Thyroid gland (tissue), 4 donors: ENCODE measurements at places on chromosomes 2 and 18. TPM values are rescaled to one million over a fixed set of nuclear protein-coding genes. Genes with fewer than 3 reads are reported as not detected.

GRCh38 chr2:120847700-120848321 lies 112.1 kb downstream of the GLI2 start:
- DNase-seq, result no peak

DNA sequence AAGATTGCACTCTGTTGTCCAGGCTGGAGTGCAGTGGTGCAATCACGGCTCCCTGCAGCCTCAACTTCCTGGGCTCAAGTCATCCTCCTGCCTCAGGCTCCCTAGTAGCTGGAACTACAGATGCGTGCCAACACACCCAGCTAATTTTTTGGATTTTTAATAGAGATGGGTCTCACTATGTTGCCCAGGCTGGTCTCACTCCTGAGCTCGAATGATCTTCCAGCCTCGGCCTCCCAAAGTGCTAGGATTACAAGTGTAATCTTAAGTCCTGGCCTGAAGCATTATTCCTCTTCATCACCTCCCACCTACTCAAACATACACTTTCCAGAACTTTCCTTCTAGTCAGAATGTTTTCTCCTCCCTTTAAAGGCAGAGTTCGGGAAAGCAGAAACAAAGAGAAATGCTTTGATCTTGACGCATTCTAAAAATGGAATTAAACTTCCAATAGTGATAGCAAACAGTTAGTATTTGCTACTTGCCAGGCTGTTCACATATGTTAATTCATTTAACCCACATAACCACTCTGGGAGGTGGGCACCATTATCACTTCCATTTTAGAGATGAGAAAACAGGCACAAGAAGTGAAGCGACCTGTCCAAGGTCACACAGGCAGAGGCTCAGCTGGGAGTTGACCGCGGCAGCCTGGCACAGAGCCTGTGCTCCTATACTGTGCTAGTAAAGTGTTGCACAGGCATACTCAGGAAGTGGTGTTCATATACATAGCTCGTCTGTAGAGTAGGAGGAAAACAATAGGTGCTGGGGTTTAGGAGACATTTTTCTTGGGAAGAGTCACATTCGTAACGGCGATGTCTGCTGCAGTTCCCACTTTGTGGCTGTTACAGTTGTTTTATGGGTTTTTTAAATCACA lies 24.6 kb downstream of the TEX44 start:
- no peak for DNase-seq

- DNase-seq, result no peak
These were observed 150.6 kb downstream of the AGPS start for GRCh38 chr2:177543007-177543760.

DNA sequence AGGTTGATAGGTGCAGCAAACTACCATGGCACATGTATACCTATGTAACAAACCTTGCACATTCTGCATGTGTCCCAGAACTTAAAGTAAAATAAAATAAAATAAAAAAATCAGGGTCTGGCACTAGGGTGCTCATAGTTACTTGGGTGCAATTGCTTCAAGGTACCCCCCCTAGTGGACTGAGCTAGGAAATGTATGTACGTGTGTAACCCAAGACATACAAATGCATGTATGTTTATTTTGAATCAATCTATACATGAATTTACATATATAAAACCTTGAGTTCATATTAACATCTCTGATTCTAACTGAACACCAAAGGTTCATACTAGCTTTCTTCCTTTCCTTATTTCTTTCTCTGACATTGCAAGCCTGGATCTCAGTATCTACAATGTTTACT lies 51.5 kb downstream of the USP37 start:
- DNase-seq, result no peak

DNA sequence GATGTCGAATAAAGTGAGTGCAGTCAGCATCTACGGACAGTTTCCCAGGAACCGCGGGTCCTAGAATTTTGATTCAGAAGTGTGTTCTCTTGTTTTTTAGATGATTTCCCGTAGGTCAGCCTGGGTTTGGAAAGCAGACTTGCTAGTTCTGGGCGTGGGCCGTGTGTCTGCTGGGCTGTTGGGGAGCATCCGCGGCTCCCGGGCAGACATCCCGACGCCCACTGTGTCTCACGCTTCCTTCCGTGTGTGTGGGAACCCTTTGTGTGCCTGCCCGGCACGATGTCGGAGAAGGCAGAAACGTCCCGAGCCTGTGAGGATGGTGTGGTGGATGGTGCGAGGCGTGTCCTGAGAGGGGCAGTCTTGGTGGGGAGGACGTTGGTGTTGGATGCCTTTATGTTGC lies 18.4 kb downstream of the CTDP1 start:
- DNase-seq, result no peak

GRCh38 chr2:80231421-80231820 lies 73.1 kb downstream of the LRRTM1 start:
- DNase-seq, result no peak

GRCh38 chr2:41954304-41955291 lies 93.2 kb upstream of the PKDCC start:
- DNase-seq, result no peak

- no peak for DNase-seq
These were observed 153.6 kb upstream of the EPC2 start for GRCh38 chr2:148490840-148491439.

DNA sequence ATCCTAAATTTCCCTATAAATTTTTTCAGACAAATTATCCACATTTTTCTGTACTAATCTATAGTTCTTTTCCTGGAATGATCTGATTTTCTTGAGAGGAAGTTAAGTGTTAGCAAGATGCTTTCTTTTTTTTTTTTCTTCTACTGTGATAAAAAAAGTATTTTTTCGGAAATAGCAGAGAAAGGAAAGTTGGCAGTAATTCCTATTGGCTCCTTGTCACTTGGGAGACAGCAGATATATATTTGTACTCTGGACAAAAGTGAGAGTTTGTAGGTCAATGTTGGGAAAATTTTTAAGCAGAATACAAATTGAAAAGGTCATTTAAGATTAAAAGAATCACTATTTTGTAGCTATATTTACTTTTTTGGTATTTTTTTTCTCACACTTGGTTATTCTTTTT lies 635.7 kb upstream of the NRXN1 start:
- DNase-seq, result no peak

DNA sequence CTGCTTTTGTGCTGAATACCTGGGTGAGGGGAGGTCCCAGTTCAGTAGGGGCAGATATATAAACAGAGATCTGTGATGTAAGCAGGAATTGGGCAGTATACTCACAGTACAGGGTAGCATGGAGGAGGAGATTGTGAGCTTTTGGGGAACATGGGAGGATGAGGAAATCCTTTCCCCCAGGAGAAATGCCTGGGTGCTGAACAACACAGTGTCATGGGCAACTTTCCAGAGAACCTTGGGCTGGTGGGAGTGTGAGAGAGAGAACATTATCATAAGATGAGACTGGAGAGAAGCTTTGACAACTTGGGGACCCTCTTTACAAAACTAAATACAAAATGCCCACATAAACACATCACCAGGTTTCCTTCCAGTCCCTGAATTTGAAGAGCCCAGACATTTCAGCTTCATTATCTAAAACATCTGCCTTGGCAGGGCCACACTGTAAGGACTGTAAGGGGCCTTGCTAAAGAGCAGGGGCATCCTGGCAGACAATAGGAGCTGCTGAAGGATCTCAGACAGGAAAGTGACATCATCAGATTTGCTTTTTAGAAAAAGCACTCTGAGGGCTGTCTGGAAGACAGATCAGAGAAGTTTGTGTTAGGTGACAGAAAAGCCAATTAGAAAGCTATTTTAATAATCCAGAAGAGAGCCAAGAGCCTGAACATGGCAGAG lies 303.1 kb upstream of the FBXO11 start:
- no peak for DNase-seq

DNA sequence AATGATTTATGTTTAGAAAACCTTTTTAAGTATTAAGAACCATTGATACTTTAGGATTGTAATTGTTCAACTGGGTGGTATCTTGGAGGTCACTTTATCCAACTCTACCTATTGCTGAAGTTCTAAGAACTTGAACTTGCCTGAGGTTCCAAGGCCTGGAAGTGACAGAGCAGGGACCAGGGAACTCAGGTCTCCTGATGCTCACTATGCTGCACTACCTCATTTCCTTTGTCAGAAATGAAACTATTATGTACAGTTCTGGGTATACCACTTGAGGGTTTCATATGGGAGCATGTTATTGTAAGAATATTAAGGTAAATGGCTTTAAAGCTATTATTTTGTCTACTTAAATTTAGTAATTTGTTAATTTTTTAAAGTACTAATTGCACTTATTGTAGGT lies 3.0 kb downstream of the MBD5 start:
- DNase-seq, result no peak

DNA sequence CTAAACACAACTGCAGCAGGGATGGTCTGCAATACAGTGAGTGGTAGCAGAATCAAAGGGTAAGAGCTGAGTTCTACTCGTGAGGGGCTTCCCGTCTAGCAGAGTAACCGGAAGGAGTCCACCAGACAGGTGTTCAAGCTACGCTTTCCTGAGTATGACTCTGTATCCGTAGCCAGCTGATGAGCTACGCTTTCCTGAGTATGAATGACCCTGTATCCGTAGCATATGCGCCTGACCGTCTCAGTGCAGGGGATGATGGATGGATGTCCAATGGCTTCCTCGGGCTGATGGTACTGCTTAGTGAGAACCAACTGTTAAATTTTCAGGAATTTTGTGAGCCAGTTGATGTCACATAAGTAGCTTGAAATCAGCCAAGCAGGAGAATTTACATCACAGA lies 244.1 kb upstream of the MYT1L start:
- DNase-seq, result no peak

DNA sequence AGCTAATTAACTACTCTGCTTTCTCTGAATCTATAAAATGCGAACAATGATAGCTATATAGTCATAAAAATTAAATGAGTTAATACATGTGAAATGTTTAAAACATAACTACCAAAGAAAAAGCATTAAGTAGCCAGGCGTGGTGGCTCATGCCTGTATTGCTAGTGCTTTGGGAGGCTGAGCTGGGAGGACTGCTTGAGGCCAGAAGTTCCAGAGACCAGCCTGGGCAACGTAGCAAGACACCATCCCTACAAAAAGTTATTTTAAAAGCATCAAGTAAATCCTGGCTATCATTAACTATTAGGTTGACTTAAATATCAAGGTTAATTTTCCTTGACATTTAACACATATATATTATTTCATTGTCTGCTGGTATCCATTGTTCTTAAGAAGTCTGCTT lies 152.4 kb downstream of the NBAS start:
- DNase-seq, result no peak

DNA sequence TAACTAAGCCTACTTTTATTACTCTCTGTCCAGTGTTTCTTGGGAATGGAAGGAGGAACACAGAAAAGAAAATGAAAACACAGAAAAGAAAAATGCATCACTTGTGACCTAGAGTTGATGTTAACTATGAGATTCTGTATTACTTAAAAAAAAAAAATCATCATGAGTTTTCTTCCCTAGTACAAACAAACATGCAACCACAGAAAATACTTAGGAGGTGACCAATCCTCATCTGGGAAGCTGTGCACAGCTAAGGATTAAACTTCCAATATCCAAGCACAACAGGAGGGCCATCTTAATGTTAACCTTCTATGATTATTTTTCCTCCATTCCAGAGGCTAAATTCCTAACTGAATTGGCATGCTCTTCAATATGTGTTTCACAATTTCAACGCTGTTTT lies 1140.4 kb downstream of the LRP1B start:
- DNase-seq, result no peak

DNA sequence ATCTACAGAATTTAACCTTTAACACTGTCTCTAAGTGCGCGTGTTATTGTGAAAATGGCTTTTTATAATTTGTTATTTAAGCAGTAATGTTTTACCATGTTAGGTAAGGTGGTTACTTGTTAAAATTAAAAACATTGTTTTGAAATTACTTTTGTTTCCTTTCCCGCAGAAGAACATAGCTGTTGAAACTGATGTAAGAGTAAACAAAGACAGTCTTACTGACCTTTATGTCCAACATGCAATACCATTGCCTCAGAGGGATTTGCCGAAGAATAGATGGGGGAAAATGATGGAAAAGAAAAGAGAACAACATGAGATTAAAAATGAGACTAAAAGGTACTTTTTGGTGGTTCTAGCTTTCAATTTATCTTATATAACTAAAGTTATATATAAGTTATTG lies 2.1 kb downstream of the C2orf49 start:
- DNase-seq, result no peak

- no peak for DNase-seq
These were observed 869 bp downstream of the STARD7 start for GRCh38 chr2:96207774-96208142.

DNA sequence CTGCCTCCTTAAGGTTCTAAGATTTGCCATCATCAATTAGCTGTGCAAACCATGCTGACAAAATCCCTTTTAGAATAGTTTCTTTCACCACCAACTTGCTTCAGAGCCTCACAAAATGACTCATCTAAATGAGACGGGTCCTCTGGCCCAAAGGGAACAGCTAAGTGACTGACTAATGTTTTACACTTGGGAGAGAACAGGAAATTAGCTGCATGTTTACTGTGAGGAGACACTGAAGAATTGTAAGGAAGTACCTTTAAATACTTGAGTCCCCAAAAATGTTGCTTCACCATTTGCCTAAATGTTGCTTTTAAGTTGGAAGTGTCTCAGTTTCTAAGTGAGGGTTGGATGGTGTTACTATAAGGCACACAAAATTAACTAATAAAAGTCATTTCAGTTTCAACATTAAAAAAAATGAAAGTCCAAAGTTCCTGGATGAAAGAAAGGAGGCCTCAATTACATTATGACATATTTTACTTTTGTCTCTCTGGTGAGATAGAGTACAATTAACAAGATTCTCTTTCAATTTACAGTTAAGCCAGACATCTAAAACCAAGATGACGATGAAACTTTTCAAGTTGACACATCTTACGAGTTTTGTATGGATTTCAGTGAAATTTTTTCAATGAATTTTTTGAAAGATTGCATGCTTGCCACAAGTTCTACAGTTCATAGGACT lies 229.1 kb upstream of the FN1 start:
- no peak for DNase-seq

GRCh38 chr2:110883406-110883805 lies 151.0 kb downstream of the ACOXL start:
- DNase-seq, result no peak

DNA sequence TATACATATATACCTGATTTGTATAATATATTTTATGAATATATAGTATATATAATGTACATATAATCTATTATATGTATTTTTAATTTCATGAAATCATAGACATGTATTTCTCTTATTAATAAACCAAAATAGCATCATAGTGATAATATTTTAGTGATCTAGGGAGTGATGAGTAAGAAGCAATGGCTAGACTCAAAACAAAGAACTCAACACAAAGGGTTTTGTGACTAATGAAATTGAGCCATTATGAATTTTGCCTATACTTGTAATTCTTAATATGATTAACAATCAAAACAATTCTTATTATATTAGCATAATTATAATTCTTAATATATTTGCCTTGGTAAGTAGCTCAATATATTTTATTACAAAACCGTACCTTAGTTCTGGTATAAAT lies 1614.1 kb upstream of the TMEFF2 start:
- no peak for DNase-seq

GRCh38 chr2:132415915-132416722 lies 486 bp upstream of the GPR39 start:
- peak; percentile 90 for DNase-seq

GRCh38 chr2:224433442-224433841 lies 31.5 kb upstream of the FAM124B start:
- DNase-seq, result no peak

- no peak for DNase-seq
These were observed 5.2 kb downstream of the SULT1C2 start for GRCh38 chr2:108293850-108294249.

- no peak for DNase-seq
These were observed 92.3 kb downstream of the PRKCE start for GRCh38 chr2:45743531-45744396.

The AKAIN1 gene
- not detected for total RNA-seq

The VSNL1 gene
- total RNA-seq, result not detected

The OXER1 gene
- 1.3 TPM for total RNA-seq

The DCC gene
- not detected for total RNA-seq

The ING5 gene
- total RNA-seq, result 76.3 TPM

The FBXO48 gene
- 1.8 TPM for total RNA-seq

The SP140 gene
- total RNA-seq, result 1.1 TPM

The LRRTM4 gene
- total RNA-seq, result not detected

The HTR2B gene
- 6.4 TPM for total RNA-seq
